ENCODE measurements at places on chromosomes 12 and 14.

GRCh38 chr12:128468926-128469325 lies 202.0 kb downstream of the TMEM132C start:
- DNase-seq: no peak

GRCh38 chr14:79629411-79630287 lies 581.7 kb downstream of the DIO2 start:
- DNase-seq: no peak

- no peak for DNase-seq
Observed at GRCh38 chr14:50047274-50047676, 69.1 kb downstream of the VCPKMT start.

DNA sequence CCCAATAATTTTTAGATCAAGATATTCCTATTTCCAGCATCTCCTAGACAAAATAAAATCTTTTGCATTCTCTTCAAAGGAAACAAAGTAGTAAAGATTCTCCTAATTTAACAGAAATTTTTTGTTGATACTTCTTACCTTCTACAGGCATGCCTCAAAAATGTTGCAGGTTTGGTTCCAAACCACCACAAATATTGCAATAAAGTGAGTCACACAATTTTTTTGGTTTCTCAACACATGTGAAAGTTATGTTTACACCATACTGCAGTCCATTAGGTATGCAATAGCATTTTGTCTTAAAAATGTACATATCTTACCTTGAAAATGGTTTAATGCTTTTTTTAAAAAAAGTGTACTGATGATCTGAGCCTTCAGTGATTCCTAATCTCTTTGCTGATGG lies 65.6 kb upstream of the USP15 start:
- no peak for DNase-seq

DNA sequence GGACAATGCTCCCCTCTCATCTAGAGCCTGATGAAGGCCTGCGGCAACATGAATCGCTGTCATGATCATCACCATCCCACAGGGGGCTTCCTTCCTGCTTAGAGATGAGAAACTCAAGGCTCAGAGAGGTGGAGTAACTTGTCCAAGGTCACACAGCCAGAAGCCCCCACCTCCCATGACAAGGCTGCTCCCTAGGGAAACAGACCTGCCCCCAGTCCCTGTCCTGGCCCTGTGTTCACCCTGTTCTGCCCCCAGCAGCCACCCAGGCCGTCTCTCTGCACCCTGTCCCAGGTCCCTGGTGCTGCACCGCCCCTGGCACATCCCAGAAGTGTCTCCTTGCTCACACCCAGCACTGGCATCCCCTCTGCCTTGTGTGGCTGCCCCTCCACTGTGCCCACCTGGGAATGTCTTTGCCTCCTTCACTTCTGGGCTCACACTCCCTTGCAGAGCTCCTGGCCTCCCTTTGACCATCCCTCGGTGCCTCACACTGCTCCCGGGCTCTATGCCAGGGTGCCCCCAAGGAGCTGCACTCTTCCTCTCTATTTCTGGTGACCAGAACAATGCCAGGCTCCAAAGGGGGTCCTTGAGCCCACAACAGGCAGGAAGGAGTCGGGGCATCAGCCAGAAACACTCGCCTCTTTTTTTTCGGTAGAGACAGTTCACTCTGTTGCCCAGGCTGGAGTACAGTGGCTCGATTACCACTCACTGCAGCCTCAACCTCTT lies 70.5 kb downstream of the BCL11B start:
- no peak for DNase-seq

GRCh38 chr14:81340201-81340600 lies 59.9 kb downstream of the STON2 start:
- DNase-seq: no peak

- DNase-seq: no peak
Observed at GRCh38 chr12:89344043-89344861, 8.0 kb downstream of the DUSP6 start.

- DNase-seq: no peak
Observed at GRCh38 chr12:27840229-27840999, 60.4 kb upstream of the MANSC4 start.

GRCh38 chr14:82778601-82779000 lies 1244.9 kb upstream of the SEL1L start:
- no peak for DNase-seq

- peak; percentile 7 for DNase-seq
Observed at GRCh38 chr14:87133073-87133801, 859.7 kb downstream of the GALC start.

DNA sequence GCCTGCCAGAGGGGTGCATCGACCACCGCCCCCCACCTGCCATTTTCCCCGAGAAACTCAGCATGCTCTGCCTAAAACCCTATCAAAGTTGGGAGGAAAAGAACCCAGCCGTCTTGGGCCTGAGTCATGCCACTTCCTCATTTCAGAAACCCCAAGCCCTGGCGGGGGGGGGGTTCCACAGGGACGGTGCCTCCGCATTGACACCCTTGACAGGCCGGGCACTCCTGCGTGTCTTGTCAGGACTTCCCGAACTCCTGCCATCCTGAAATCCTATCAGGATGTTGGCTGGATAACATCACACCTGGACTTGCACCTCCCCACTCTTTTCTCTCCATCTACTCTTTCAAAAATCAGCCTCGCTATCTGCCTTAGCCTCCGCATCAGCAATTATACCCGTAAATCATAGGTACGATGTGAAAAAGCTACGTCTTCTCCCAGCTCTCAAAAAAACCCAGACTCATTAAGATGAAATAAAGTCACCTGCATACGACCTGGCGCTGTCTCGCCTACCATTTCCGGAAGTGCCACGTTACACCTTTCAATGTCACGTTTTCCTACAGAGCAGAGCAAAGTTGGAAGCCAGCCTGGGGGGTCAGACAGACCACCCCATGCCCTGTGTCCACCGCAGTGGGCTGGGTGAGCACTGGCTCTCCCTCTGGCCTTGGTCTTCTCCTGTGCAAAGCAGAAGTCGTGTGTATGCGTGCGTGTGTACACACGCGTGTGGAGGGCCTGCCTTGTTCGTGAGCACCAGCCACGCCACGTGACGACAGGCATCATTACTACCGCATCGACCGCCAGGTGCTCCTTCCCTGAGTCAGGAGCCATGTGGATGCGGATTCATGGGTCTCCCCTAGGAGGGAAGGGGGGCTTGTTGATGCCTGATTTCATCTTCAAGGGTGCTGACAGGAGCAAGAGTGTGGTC lies 96.7 kb downstream of the RFLNA start:
- no peak for DNase-seq

DNA sequence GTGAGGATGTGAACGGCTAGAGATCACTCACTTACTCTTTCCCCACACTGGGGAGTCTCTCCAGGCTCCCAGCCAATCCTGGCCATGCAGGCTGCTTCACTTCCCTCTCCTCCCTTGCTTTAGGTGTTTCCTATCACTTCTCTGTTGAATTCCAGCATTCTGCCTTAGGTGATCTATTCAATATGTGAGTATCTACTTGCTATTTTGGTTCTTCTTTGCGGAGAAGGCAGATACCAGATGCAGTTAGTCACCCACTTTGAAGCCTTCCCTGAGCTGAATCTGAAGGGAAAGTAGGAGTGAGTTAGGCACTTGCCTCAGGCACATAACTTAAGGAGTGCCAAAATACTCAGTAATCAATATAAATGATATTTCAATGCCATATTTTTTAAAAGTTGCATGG lies 36.0 kb upstream of the FAR2 start:
- DNase-seq: no peak

DNA sequence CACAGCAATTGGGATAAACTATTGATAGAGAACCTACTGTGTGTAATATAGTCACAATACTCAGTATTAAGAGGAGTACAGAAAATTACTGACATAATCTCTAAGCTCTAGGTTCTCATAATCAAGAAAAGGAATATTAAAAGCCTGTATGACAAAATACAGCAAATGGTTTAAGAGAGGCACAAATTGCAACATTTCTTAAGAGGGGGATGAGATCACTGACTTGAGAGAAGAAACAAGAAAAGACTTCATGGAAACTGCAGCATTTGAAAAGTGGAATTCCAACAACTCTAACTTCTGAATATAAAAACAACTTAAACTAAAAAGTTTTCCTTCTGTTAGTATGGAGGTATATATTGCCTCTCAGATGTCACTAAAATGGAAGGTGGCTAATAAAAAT lies 89.7 kb downstream of the NUMB start:
- no peak for DNase-seq

- no peak for DNase-seq
Observed at GRCh38 chr14:89486961-89487360, 69.9 kb upstream of the FOXN3 start.

GRCh38 chr12:113407931-113408600 lies 4.4 kb upstream of the SDS start:
- no peak for DNase-seq

DNA sequence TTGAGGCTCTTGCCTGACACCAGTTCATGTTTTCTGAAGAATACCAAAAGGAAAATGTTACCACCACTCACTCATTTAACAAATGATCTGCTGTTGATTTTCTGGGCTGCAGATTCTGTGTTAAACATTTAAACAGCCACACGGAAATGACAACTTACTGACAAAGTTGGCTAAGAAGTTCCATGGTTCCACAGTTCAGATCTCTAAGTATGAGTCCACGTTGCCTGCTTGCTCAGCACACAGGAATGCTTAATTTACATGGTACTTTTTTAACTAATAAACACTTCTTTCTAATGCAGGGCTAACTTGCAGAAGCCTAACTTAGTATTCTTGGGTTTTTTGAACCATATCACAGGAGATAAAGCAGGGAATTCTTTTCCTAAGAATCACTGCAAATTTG lies 34.7 kb downstream of the PTGER2 start:
- no peak for DNase-seq

DNA sequence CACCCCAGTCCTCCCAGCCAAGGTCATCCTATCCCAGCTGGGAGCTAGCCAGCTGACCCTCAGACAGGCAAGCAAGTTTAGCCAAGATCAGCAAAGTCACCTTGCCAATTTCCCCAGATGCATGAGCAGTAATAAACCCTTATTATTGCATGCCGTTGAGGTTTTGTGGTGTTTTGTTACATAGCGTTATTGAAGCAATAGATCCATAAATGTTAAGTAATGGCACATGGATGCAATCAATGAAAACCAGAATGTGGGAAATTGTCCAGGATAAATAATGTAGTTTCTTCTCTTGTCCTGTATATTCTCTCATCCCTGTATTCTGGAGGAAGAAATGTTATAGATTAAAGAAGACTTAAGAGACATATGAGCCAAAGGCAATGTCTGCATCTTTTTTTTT lies 18.0 kb upstream of the TMEM260 start:
- DNase-seq: no peak

DNA sequence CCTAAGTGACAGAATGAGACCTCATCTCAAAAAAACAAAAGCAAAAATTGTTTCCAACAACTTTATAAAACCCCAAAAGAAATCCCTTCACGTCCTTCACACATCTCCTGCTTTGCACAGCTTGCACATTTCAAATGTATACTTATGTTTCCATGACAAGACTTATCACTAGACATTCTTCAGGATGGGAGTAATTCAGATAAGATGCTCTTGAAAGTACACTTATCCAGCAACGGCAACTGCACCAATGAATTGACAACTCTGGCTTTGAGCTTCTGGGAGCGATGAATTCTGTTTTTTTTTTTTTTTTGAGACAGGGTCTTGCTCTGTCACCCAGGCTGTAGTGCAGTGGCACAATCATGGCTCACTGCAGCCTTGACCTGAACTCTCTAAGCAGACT lies 30.8 kb upstream of the AKAP5 start:
- no peak for DNase-seq

GRCh38 chr14:89336338-89336737 lies 80.7 kb downstream of the FOXN3 start:
- peak; percentile 3 for DNase-seq

GRCh38 chr12:130444061-130444460 lies 106.4 kb downstream of the PIWIL1 start:
- no peak for DNase-seq

GRCh38 chr12:93323625-93324329 lies 53.9 kb upstream of the NUDT4 start:
- no peak for DNase-seq

GRCh38 chr12:54016478-54016964 lies 7.7 kb downstream of the HOXC8 start:
- no peak for DNase-seq

DNA sequence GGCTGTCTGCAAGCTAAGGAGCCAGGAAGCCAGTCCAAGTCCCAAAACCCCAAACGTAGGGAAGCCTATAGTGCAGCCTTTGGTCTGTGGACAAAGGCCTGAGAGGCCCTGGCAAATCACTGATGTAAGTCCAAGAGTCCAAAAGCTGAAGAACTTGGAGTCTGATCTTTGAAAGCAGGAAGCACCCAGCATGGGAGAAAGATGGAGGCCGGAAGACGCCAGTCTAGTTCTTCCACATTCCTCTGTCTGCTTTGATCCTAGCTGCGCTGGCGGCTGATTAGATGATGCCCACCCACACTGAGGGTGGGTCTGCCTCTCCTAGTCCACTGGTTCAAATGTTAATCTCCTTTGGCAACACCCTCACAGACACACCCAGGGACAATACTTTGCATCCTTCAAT lies 58.5 kb downstream of the CAPS2 start:
- no peak for DNase-seq

DNA sequence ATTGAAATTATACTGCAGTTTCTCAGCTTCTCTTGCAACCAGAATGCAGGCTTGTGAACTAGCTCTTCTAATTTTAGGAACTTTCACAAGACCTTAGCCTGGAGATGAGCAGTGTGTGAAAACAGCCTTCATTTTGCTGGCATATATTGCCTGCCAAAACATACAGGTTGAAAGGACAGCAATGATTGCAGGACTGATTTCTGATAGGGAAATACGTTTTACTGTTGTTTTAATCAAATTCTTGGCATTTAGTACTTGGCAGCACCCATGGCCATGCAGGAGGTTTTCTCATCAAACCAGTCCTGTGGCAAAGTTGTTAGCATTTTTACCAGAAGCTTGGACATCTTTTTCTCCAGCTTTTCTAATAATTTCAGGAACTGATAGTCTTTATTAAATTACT lies 91.9 kb upstream of the MUCL1 start:
- no peak for DNase-seq

GRCh38 chr12:113227686-113228391 lies 6.6 kb downstream of the TPCN1 start:
- DNase-seq: no peak

GRCh38 chr12:14913381-14913781 lies 25.0 kb downstream of the ERP27 start:
- DNase-seq: no peak

- no peak for DNase-seq
Observed at GRCh38 chr12:106127338-106128126, 11.2 kb downstream of the NUAK1 start.

DNA sequence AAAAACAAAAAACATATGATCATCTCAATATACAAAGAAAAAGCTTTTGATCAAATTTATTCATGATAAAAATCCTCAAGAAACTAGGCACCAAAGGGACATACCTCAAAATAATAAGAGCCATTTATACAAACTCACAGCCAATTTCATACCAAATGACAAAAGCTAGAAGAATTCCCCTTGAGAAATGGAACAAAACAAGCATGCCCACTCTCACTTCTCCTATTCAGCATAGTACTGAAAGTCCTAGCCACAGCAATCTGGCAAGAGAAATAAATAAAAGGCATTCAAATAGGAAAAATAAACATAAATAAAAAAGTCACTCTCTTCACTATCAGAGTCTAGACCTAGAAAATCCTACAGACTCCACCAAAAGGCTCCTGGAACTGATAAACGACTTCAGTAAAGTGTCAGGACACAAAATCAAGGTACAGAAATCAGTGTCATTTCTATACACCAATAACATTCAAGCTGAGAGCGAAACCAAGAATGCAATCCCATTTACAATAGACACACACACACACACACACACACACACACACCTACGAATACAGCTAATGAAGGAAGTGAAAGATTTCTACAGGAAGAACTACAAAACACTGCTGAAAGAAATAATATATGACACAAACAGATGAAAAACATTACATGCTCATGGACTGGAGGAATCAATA lies 1486.2 kb upstream of the SEL1L start:
- DNase-seq: no peak

- no peak for DNase-seq
Observed at GRCh38 chr12:93042283-93042682, 113.2 kb upstream of the EEA1 start.

Measured in NCI-H146 (cell line).